ENCODE measurements at places on chromosomes 5 and 9.

DNA sequence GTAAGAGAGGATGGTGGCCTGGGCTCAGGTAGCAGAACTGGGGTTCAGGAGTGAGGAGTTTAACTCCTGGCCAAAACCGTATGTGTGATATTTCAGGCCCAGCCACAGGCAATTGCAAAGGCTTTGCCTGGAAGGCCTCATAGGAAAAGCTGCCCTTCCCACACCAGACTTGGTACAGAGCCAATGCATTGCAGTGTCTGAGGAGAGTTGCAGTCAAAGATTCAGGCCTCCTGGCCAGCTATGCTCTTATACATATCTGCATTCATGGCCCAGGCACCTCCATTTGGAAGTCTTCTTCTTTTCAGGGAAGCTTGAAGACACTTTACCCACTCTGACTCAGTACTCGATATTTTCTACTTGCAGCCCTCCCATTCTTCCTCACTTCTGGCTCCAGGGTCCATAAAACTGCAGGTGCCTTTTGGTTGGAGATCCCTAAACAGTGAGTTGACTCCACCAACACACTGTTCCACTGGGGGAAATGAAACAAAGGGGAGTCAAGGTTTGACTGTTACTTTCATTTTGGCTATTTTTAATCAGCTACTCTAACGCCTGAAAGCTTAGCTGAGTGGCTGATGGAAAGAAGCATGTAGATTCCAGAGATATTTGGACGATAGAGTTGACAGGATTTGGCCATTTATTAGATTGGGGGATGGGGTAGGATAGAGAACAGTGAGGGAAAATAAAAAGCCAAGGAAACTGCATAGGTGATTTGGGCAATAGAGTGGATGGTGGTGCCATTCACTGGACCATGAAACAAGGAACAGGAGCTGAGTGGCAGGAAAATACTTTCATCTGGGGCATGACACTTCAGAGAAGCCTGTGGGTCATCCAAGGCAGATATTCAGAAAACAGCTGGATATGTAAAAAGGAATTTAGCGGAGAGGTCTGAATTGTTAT is 30.6 kb upstream of the IL33 start:
- DNase-seq = no peak

- no peak for DNase-seq
These were observed 57.9 kb downstream of the SEMA4D start for GRCh38 chr9:89440046-89440445.

DNA sequence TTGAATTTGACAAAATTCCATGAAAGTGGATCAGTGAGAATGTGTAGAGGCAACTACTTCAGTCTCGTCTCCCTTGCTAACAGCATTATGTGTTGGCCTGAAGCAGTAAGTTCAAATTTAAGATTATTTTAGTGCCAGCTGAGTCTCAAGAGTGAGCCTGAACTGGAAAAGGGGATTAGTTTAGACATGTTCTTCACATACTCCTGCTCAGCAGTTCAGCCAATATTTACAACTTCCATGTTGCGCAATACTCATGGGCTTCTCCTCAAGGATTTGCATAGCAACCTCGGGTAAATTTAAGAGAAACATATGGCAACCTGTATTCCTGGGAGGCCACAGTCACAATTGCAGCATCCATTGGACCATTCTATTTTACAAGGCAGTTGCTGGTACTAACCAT is 553.8 kb downstream of the PTPRD start:
- DNase-seq = no peak

DNA sequence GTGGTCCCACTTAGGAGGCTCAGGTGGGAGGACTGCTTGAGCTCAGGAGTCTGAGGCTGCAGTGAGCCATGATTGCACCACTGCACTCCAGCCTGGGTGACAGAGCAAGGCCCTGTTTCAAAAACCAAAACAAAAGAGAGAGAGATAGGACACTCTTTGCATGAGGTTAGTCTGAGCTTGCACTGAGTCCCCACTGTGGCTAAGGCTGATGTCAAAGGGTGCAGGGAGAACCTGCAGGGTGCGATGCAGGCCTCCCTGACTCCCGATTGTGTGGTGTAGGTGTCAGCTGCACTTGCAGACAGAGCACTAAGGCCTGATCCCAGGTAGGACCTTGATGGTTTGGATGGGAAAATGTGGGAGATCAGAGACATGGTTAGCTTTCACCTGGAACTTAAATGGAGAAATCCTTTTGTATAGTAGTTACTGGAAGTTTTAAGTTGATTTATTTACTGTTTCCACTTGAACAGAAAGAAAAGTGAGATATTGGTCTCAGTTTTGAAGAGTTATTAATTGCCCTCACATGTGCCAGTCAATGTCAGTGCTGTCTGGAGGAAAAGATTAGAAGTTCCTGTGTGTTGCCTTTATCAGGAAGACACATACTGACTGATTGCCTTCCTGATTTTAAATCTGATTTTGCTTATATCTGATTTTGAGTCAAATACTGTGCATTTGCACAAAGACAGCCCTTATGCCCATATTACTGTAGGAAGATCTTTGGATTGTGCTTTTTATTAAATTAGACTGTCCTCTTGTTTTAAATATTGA is 260.0 kb downstream of the MAST4 start:
- no peak for DNase-seq

GRCh38 chr9:137115394-137116026 is 977 bp upstream of the DPP7 start:
- no peak for DNase-seq

- DNase-seq = no peak
These were observed 1.0 kb upstream of the KLF9 start for GRCh38 chr9:70415476-70415875.

DNA sequence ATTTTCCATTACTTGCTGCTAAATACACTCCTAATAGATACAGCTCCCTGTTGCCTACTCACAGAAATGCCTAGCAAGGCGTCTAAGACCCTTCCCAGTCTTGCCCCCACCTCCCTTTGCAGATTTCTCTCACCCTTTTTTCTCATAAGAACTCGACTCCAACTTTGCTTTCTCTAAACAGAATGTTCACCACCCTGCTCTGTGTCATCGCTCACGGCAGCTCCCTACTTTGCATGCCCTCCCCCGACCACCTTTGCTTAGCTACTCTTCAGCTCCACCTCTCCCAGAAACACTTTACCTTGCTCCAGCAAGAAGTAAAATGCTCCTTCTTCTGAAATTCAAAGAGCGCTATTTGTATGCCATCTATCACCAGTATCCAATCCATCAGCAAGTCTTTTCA is 15.2 kb upstream of the PPP1R2B start:
- no peak for DNase-seq

- DNase-seq = no peak
These were observed 102.4 kb upstream of the SMC2 start for GRCh38 chr9:103991698-103992097.

- no peak for DNase-seq
These were observed 614 bp upstream of the LCN6 start for GRCh38 chr9:136748666-136749611.

- DNase-seq = no peak
These were observed 44.1 kb upstream of the KCNN2 start for GRCh38 chr5:114317751-114318150.

DNA sequence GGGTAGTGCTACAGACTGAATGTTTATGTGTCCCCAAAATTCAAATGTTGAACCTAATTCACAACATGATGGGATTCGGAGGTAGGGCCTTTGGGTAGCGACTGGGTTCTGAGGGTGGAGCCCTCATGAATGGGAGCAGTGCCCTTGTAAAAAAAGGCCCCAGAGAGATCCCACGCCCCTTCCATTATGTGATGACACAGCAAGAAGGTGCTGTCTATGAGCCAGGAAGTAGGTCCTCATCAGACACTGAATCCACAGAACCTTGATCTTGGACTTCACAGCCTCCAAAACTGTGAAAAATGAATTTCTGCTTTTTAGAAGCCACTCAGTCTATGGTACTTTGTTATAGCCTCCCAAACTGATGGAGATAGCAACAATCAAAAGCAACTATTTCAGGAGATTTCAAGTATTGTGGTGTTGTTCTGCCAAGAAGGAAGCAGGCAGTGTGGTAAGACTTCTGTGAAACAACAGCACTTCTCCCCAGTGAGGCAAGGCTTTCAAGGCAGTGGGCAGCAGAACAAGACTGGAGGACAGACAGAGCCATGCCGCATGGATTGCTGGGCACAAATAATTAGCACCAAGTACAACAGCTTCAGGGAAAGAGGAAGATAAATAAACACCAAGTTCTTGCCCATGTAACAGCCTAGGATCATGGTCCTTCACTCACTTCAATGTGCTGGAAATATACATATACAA is 76.1 kb downstream of the OR2K2 start:
- DNase-seq = no peak

- no peak for DNase-seq
These were observed 86.7 kb upstream of the NFIB start for GRCh38 chr9:14400658-14400995.

DNA sequence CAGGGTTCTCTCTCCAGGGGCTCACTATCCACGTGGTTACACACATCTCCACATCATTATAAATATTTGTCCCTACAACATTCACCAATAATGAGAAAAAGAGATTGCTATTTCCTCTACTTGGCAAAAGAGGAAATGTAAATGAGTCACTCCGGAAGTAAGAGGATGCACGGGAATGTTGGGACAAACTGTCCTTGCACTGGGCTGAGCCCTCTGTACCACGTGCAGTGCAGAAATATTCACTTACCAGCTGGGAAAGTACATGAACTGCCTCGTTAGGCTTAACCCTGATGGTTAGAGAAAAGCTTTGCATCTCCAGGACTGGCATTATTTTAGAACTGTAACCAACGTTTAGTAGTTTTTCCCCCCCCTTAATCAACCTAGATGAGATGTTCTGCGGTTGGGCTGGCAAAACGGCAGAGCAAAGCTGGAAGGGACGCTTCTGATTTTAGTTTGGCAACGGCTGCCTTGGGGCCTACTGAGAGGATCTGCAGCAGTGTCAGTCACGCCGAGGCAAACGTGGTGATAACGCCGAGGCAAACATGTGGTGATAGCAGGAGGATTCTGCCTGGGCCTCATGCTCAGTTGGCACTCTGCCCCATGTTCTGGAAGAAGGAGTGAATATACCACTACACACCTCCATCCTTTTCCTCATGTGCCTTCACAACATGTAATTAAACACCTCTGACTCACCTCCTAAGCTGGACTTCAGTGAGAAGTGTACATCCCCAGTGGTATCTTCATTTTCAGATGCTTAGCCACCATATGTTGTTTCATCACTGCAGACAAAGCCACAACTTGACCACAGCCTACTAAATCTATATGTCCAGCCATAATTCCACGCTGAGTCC is 661.4 kb upstream of the KLF4 start:
- DNase-seq = no peak

- no peak for DNase-seq
These were observed 525 bp upstream of the AK3 start for GRCh38 chr9:4741365-4742089.

DNA sequence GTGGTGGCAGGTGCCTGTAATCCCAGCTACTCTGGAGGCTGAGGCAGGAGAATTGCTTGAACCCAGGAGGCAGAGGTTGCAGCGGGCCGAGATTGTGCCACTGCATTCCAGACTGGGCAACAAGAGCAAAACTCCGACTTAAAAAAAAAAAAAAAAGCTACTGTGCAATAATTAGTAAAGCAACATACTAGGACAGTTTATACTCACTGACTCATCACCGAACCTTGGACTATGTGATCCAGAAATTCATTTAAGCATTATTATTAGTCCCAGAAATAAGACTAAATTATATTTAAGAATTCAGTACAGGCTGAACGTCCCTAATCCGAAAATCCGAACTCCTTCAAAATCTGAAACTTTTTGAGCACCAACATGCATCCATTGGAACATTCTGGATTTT is 37.8 kb downstream of the GOLPH3 start:
- DNase-seq = no peak

- no peak for DNase-seq
These were observed 58.0 kb downstream of the FXN start for GRCh38 chr9:69093471-69094103.

DNA sequence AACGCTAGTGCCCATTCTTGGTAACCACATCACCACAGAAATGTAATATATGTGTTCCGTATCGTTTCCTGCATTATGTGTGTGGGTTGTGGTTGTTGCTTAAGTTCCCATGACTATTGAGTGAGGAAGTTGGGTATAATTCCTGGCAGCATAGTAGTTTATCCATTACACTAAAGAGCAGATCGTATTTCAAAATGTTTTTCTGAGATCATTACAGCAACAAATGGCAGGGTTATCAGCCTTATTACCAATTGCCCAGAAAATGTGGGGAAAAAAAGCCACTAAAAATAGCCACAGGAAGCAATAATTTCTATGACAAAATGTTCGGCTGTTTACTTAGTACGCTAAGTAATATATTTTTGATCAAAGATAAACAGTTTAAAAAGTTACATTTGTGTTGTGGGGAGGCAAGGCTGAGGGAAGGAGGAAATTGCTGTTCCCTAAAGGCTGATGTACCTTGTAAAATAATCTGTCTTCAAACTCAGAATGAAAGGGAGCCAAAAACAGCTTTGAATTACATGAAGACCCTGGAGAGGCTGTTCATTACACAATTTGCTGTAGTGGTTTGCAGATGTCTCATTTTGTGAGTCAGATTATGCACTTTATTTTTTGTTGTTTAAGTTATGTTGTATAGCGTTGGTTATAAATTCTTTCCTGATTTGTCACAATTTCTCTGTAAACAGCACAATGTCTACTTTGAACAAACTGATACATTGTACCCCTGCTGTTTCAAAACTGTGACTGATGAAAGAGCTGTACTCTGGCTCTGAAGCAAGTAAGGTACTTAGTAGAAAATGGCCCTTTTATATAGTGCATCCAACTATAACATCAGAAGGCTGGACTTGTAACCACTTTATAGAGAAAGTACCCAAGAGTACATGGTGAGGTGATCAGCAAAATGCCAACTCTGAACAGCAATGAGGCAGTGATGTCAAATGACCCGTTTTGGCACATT is 1028.5 kb downstream of the NR2F1-AS1 start:
- no peak for DNase-seq

DNA sequence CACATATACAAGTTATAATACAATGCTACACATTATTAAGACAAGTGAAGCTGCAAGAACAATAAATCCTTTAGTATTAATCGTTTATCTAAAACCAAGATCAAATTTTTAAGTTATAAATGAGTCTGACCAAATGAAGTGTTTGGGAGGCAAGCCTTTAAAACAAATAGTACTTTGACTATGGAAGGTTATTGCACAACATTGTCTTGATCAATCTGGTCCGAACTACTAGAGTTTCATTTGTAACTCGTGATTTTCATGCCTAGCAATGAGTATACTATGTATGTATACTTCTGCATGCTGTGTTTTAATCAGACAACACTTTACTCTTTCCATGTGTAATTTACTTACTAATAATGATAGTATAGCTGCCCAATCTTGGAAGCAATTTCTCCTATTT is 87.2 kb upstream of the GOLGA1 start:
- no peak for DNase-seq

DNA sequence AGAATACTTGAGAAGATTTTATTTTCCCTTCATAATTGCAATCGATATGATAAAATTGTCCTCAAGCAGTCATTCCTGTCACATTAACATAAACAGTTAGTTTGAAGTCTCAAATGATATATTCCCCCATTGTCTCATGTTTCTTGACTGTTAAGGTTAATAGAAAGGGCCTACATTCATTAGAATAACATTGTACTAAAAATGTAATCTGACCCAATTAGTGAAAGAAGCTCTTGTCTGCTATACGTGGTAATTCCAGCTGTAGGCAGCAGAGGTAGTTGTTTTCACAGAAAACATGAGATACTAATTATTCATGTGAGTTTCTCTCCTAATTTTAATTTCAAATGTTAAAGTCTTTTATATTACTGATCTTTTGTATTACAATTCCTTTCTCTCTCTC is 25.9 kb upstream of the AP3B1 start:
- DNase-seq = no peak
